ENCODE measurements at places on chromosomes 13 and 19.

DNA sequence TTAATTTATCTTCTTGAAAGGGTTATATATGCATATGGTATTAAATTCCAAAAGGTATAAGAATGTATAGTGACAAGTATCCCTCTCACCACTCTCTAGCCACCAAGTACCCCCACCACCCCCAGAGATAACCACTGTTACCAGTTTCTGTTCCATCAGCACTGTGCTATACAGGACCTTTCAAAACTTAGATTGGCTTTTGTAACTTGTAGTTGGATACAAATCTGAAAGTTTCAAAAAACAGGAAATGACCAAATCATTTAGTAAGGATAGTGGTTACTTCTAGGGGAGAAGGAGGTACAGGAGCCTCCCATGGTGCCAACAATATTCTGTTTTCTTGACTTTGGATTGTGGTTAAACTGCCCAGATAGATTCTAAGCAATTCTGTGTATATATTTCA is 56.7 kb downstream of the AKAP11 start:
- no peak for DNase-seq

GRCh38 chr19:32674153-32674930 is 638 bp downstream of the ANKRD27 start:
- no peak for DNase-seq

DNA sequence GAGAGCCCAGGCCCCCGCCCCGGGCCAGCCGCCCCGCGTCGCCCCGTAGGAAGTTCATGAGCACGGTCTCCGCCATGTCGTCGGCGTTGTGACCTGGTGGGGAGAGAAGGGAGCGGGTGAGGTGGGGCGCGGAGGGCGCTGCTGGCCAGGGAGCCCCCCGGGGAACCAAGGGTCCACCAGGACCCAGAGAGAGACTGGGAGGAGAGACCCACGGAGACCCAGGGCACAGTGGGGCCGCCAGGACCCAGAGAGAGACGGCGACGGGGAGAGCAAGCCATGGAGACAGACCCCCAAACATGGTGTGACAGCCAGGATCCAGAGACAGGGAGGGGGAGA is 9.2 kb downstream of the CTU1 start:
- DNase-seq, result no peak

DNA sequence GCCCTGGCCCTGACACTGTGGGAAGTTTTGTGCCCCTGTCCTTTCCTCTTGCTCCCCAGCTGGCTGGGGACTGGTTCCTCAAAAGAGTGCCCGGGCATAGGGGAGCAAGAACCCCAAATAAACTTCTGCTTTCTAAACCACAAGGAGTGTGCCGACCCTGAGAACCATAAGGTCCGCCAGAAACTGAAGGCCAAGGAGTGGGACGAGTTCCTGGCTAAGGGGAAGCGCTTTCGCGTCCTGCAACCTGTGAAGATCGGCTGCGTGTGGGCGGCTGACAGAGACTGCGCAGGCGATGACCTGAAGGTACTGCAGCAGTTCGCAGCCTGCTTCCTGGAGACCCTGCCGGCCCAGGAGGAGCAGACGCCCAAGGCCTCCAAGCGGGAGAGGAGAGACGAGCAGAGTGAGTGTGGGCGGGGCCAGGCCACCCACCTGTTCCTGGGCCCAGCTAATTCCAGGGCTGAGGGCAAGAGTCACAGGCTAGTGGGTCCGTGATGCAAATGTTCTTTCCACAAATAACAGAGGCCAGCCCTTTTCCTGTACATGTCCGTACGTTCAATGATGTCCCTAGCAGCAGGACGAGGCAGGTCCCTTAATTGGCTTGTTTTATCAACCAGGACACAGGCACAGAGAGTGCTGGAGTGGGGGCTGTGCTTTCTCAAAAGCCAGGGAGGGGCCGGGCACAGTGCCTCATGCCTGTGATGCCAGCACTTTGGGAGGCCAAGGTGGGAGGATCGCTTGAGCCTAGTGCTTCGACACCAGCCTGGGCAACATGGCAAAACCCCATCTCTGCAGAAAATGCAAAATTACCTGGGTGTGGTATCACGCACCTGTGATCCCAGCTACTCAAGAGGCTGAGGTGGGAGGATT is 25.6 kb downstream of the UBXN6 start:
- no peak for DNase-seq

DNA sequence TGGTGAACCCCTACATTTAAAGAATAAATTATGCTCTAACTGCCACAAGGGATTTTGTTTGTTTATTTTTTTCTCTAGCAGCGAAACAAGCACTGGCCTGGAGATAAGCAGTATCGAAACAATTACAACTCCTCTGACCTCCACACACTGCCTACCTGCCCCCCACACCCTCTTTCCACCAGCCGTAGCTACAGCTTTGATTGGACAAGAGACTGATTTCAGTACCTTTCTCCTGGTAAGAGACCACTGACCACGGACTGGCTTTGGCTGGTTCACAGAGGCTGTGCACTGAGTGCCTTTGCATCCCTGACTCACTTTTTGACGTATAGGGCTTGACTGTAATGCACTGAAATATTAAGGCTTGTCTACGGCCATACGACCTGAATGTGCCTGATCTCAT is 7.4 kb upstream of the ZDHHC20 start:
- DNase-seq, result no peak

GRCh38 chr13:23628765-23629565 is 58.8 kb downstream of the TNFRSF19 start:
- DNase-seq, result no peak

GRCh38 chr13:109700176-109700575 is 86.2 kb downstream of the IRS2 start:
- no peak for DNase-seq

GRCh38 chr19:17037184-17037583 is 10.6 kb upstream of the CPAMD8 start:
- no peak for DNase-seq

DNA sequence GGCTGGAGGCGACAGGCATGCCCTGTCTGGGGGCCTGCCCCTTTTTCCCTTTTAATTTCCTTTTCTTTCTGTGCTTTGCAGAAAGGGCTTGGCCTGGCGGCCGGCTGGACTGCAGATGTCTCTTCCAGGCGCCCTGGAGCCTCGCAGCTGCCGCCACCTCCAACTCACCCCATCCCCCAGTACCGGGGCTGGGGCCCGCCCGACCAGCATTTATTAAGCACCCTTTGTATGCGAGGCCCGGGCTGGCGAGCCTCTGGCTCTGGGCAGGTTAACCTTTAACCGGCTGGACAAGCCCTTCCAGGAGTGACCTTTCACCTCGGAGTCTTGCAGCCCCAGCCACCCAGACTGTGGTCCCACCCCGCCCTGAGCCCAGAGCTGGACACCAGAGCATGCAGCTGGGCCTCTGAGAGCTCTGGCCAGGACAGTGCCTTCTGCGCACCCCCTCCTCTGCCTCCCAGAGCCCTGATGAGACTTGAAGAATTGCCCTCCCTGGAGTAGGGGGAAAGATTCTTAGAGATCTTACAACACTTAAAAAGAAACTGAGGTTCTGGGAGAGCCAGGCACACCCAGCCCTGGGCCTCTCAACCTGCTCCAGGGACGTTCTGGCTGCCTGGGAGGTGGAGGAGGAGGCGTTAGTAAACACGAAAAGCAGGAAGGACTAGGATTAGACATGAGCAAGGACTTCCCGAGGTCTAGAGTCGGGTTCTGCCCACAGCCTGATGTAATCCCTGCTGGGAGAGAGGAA is 1.1 kb upstream of the NR2F6 start:
- DNase-seq, result no peak

- DNase-seq, result no peak
These were observed 645 bp downstream of the PALM start for GRCh38 chr19:709196-709964.

DNA sequence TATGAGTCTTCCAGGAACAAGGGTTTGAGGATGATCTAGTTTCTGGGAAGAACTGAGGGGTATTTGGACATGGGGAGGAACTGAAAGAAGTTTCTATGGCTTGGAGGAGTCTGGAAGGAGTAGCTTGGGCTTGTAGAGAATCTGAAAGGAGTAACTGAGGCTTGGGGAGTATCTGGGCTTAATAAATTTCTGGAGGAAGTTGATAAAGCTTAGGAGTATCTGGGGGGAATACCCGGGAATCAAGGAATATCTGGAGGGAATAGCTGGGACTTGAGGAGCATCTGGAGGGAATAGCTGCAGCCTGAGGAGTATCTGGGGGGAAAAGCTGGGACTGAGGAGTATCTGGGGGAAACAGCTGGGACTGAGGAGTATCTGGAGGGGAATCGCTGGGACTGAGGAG is 16.0 kb downstream of the FSD1 start:
- DNase-seq, result no peak

DNA sequence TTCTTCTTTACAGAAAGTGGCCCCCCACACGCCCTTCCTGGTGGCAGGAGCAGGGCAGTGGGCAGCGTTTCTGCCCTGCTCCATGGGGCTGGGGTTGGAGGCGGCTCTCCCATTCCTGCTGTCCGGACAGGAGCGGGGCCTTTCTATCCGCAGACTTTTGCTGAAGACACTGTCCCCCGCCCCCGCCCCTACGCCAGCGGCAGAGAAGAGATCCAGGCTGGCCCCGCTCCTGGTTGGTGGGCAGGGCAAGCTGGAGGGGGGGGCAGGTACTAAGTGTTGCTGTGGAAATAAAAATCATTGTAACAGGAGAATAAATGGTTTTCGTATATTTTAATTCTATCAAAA is 81.7 kb downstream of the ZNF429 start:
- DNase-seq, result no peak

GRCh38 chr19:39915101-39915847 is 19.2 kb downstream of the FCGBP start:
- no peak for DNase-seq

DNA sequence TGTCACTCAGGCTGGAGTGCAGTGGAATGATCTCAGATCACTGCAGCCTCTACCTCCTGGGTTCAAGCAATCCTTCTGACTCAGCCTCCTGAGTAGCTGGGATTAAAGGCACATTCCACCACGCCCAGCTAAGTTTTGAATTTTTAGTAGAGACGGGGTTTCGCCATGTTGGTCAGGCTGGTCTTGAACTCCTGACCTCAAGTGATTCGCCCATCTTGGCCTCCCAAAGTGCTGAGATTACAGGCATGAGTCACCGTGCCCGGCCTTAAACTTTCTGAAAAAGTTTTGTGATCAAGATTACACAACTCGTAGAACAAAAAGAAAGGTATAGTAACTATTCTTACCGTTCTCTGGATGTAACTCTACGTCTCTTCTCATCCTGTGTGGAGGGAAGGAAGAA is 21.2 kb downstream of the DNMT1 start:
- no peak for DNase-seq

DNA sequence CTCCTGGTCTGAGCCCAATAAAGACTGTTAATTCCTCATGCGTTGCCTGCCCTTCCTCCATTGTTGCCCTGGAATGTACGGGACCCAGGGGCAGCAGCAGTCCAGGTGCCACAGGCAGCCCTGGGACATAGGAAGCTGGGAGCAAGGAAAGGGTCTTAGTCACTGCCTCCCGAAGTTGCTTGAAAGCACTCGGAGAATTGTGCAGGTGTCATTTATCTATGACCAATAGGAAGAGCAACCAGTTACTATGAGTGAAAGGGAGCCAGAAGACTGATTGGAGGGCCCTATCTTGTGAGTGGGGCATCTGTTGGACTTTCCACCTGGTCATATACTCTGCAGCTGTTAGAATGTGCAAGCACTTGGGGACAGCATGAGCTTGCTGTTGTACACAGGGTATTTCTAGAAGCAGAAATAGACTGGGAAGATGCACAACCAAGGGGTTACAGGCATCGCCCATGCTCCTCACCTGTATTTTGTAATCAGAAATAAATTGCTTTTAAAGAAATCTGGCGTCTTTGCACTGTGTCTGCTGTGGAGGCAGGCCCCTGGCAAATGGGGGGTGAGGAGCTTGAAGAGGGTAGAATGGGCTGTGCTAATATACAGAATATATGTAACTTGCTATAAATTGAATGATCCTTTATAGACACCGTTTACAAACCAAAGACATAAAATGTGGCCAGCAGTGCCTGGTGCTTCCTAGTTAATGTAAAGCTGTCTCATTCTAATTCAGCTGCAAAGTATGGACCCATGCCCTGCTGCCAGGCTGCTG is 4.2 kb upstream of the RPS11 start:
- DNase-seq, result no peak

- DNase-seq, result no peak
These were observed 6.0 kb downstream of the PVR start for GRCh38 chr19:44649578-44650145.

DNA sequence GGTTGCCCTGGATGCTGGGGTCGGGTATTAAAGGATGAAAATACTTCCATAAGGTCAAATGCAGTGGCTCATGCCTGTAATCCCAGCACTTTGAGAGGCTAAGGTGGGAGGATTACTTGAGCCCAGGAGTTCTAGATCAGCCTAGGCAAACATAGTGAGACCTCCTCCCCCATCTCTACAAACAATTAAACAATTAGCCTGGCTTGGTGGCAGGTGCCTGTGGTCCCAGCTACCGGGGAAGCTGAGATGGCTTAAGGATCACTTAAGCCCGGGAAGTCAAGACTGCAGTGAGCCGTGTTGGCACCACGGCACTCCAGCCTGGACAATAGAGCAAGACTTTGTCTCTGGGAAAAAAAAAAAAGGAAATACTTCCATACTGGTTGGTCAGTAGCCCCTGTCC is 1.5 kb downstream of the KLK11 start:
- no peak for DNase-seq

GRCh38 chr13:67143544-67144115 is 86.5 kb downstream of the PCDH9 start:
- DNase-seq, result no peak

- no peak for DNase-seq
These were observed 9.6 kb downstream of the FSD1 start for GRCh38 chr19:4313847-4314490.

DNA sequence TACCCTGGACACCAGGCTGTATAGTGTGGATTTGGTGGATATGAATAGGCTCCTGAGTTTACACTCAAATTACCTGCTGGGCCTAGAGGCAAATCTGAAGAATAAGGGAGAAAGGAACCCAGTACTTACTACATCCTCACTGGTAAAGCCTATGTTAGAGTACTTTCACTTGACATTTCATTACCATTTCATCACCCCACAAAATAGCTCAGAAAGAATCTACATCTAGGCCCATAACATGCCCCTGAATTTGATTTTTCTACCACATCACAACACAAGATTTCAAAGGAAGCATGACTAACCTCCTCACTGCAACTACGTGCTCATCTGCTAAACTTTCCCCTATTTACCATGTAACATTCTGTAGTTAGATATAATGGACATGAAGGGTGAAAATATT is 43.3 kb downstream of the VWA8 start:
- DNase-seq, result no peak

- DNase-seq, result no peak
These were observed 728.0 kb downstream of the GPC5 start for GRCh38 chr13:92126399-92126798.

DNA sequence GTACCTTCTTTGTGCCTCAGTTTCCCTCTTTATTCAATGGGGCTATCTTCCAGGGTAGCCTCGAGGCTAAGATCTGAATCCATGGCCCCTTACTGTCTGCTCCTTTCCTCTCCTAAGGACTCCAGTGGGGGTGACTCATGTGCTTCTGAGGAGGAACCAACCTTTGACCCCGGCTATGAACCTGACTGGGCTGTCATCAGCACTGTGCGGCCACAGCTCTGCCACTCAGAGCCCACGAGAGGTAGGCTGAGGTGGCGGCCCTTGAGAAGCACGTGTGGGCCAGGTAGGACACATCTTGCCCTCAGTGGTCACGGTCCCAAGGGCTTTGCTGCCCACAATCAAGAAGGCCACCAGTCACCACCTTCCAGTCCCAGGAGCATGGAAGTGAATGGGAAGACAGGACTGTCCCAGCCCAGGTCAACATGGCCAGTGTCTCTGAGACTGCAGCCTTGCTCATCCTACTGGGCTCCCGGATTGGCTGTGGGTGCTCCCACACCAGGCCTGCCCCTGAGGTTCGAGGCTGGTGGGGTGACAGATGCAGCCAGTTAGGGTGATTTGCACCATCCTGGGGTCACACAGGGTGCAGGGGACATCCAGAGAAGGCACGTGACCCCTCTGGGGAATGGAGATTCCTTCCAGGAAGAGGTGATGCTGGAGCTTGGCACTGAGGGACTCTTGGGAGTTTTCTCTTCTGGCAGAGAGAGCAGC is 2.8 kb downstream of the TBC1D17 start:
- no peak for DNase-seq
